SK-MEL-5 (cell line): ENCODE measurements at places on chromosomes 3 and 15. TPM values are rescaled to one million over a fixed set of nuclear protein-coding genes. Genes with fewer than 3 reads are reported as not detected.

GRCh38 chr3:61236556-61236955 lies 14.7 kb downstream of the FHIT start:
- DNase-seq = no peak

Gene JAGN1
- 42.9 and 45.2 TPM in 2 replicates for total RNA-seq

Gene UTS2B
- total RNA-seq = 0.37 and 0.75 TPM in 2 replicates

- DNase-seq = no peak
Measured at GRCh38 chr15:45414215-45414885, 36.0 kb upstream of the GATM start.

- no peak for DNase-seq
Measured at GRCh38 chr3:8854656-8855055, 85.2 kb upstream of the OXTR start.

DNA sequence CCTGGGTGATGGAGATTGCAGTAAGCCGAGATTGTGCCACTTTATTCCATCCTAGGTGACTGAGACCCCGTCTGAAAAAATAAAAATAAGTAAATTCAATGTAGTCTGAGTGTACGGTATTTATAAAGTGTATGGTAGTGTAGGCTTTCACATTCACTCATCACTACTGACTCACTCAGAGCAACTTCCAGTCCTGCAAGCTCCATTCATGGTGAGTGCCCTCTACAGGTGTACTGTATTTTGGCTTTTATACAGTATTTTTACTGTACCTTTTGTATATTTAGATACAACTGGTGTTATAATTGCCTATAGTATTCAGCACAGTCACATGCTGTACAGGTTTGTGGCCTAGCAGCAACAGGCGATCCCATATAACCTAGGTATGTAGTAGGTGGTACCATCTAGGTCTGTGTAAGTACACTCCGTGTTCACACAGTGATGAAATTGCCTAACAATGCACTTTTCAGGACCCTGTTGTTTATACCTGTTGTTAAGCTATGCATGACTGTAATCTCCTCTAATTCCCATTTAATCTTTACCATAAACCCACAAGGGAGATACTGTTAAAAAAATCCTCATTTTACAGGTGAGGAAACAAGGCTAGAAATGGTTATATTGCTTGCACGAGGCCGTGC lies 19.3 kb downstream of the CACNA1D start:
- DNase-seq = peak; percentile 30

GRCh38 chr3:149428087-149428486 lies 46.4 kb upstream of the TM4SF4 start:
- DNase-seq = no peak

Gene ARPIN
- 3.9 and 4.4 TPM in 2 replicates for total RNA-seq

Gene NANOGP8
- not detected in 2 replicates for total RNA-seq

- DNase-seq = no peak
Measured at GRCh38 chr15:93073465-93073952, 15.5 kb downstream of the RGMA start.

Gene TM4SF4
- total RNA-seq = not detected in 2 replicates

Gene PTPRG
- 35.3 and 36.7 TPM in 2 replicates for total RNA-seq

- DNase-seq = no peak
Measured at GRCh38 chr3:18830087-18830486, 318.2 kb upstream of the KCNH8 start.

DNA sequence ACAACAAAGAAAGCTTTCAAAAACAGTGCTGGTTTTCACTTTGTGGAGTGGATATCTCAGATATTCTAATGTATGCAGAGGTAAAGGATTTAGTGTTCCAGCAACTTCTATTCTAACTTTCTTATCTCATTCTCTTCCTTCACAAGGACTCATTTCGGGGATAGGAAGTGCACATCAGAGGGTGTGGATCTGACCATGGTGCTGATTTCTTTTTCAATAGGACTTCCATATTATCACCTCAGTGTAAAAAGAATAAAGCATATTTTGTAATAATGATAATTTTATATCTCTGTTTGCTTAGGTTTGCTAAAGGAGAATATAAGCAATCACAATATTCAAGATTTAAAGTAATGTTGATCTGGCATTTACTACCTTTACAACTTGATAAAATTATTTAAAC lies 12.5 kb upstream of the CADM2 start:
- DNase-seq = no peak

GRCh38 chr15:40085266-40085665 lies 23.4 kb downstream of the BMF start:
- no peak for DNase-seq

GRCh38 chr3:133209871-133210550 lies 171.8 kb downstream of the TMEM108 start:
- DNase-seq = no peak

GRCh38 chr3:162738784-162739183 lies 1242.2 kb downstream of the OTOL1 start:
- no peak for DNase-seq

DNA sequence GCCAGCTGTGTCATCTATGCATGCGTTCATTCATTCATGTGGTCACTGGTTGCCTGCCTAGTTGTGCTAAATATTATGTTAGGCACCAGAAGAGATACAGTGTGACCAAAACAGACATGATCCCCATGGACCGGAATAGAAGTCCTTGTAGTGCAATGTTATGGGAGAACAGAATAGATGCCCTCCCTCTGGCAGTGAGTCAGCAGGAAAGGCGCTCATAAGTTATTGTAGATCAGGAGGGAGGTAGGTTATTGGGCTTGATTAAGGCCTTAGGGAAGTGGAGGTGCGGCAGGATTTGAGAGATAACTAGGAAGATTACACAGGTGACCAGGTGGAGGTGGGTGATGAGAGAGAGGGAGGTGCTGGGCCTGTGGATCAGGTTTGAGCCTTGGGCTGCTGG lies 5.2 kb downstream of the MCTP2 start:
- DNase-seq = no peak

Gene MEIS2
- total RNA-seq = 28.5 and 29.4 TPM in 2 replicates

Gene HMCES
- total RNA-seq = 20.5 and 26.6 TPM in 2 replicates

- no peak for DNase-seq
Measured at GRCh38 chr3:184467171-184467570, 87.3 kb downstream of the CHRD start.

DNA sequence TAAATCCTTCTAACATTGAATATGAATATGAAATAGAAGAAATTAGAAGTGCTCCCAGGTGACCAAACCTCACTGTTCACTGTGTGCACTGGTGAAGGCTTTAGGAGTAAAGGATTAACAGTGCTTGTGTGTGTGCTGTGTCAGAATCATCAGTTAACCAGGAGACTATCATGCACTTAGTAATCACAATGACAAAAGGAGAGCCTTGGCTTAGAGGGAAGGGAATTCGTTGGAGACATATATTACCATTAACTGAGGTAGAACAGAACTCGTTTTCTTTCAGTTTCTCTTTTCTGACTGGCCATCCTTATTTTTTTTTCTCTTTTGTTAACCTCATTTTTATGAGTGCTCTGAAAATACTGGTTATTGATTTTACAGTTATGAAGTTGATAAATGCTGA lies 213.3 kb upstream of the GBE1 start:
- DNase-seq = no peak

GRCh38 chr3:190537146-190537545 lies 23.3 kb downstream of the IL1RAP start:
- DNase-seq = no peak

Gene ARPP19
- total RNA-seq = 122 and 131 TPM in 2 replicates

Gene ADAMTSL3
- total RNA-seq = 0.05 and 0.08 TPM in 2 replicates

DNA sequence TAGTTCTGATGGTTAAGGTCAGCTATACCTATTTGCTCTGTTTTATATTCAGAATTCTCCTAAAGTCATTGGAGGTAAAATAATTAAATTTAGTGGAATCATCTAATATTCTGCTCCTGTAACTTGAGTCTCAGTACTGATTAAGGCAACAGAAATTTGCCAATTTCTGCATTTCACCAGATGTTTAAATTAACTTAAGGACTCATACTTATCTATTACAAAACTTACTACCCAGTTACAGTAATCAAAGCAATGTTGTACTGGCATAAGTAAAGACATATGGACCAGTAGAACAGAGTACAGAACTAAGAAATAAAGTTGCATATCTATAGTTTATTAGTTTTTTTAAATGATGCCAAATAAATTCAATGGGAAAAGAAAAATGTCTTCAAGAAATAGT lies 1043.8 kb downstream of the OTOL1 start:
- no peak for DNase-seq

- DNase-seq = no peak
Measured at GRCh38 chr15:31502541-31503229, 176.1 kb downstream of the KLF13 start.
